Adrenal gland (tissue), 19 donors: ENCODE measurements at places on chromosomes 3 and 15.

GRCh38 chr15:64344651-64345294 lies 11.2 kb downstream of the CSNK1G1 start:
- no peak for DNase-seq

- DNase-seq = no peak
Measured at GRCh38 chr3:141093971-141094684, 43.0 kb downstream of the SPSB4 start.

DNA sequence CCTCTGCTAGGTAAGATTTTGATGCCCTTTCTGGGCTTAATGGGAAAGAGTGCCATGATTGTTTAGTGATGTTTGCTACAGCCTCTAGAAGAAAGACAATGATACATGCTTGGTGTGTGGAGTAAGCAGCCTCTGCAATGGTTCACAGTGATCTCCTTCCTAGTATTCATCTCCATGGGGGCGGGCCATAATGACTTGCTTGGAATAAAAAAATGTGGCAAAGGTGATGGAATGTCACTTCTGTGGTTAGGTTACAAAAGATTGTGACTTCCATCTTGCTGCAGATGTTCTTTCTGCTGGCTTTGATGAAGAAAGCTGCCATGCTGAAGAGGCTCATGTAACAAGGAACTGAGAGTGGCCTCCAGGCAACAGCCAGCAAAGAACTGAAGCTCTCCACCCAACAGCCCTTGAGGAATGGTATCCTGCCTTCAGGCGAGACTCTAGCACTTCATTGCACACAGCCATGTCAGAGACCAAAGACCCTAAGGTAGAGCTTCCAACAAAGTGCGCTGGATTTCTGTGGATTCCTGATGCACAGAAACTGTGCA lies 139.1 kb upstream of the LRIG1 start:
- no peak for DNase-seq

DNA sequence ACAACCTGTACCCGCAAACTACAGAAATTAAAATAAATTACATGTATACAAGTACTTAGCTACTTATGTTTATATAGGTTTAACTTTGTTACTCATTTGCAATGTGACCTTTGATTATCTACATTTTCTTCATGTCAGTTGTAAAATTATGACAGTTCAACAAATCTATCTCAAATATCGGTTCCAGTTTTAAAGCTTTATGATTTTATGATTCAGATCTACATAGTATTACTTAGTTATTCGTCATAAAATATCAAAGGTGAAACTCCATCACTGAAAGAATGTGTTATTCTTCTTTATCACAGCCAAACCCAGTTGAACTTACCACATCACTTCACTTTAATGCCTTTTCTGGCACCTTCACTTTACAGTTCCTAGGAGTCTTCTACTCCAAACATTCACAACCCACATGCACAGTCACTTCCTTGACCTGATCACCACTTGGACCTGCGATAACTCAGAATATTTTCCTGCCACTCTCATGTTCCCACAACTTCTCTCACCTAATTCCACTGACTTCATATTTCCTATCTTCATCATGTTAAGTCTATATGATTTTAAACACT lies 47.2 kb downstream of the SLITRK3 start:
- no peak for DNase-seq

- DNase-seq = peak; percentile 35
Measured at GRCh38 chr15:79283252-79284048, 928 bp downstream of the ANKRD34C start.

DNA sequence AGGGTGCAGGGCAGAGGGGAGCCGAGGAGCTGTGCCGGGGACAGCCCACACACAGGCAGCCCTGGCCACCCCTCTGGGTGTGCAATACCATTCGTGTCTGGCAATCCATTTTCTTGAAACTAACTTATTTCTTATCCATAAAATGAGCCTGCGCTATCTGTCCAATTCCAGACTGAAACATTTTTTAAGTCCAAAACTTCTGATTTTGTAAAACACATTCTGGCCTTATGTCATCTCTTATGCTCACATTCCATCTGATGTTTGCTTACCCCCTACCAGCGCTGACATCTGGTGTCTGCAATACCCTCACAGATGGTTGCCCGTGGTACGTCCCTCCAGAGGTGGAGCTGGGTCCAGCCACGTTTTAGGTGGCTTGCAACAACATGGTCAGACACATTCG lies 31.8 kb downstream of the PCSK6 start:
- no peak for DNase-seq

DNA sequence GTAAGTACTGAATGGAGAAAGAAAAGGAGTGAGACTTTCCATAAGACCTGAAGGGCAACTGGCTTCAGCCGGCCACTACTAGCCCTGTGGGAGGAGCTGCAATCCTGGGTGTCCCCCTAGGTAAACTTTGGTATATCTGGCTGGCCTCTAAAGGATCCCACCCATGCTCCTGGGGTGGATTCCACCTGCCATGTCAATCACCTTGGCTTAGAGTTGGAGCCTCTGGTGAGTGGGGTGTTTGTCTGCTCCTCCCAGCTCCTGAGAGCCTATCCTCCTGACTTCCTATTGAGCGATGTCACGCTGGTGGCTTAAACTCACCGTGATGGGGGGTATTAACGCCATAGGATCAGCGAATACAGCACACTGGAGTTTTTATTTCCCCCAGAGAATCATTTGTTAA lies 2.6 kb downstream of the SPTBN5 start:
- DNase-seq = no peak

DNA sequence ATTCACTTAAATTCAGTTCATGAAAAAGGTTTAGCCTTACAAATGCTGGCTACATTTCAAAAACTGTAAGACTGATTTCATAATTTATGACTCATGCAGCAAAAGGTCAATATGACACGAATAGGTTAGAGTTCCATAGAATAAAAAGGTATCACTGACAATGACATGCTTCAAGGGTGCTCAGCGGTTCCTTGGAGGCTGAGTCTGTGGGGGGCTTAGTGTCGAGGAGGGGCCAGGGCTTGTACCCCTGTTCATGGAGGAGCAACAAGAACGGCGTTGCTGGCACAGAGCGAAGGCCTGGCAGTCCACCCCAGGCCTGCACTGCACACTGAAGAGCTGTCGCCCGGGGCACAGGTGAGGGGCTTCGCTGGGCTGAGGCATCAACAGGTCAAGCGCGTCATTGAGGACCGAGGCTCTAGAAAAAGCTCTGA lies 174.2 kb downstream of the NR1D2 start:
- DNase-seq = no peak

GRCh38 chr3:123080864-123081562 lies 14.2 kb downstream of the PDIA5 start:
- peak; percentile 57 for DNase-seq

DNA sequence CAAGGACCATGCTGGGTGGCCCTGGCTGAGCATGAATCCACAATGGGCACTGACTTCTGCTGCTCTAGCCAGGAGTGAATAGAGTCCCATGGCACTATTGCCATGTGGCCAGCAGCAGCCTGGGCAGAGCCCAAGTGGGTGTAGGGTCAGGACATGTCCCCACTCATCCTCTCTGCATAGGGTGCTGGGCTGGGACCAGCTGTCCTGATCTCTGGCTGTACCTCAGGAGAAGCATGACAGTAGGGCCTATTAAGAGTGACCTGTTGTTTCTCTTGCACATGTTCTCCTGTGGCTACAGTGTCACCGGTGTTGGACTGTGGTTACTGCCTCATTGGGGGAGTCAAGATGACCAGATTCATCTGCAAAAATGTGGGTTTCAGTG lies 46.9 kb downstream of the DLEC1 start:
- no peak for DNase-seq

DNA sequence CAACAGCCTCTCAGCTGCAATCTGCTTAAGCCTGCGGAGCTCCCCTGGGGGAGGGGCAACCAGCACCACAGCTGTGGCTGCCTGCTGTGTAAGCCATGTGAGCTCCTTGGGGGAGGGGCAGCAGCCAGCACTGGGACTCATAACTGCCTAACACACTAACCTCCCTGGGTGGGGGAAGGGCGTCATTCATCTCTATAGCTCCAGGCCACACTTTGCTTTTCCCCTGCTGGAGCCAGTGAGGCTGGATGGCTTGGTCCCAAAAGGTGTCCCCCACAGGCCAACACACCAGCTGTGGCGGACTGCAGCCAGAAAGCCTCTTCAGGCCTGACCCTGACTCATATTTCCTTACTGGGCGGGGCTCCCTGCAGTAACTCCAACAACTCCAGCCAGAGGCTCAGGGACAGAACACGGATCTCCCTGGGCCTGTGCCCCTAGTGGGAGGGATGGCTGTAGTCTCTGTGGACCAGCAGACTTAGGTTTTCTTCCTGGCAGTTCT lies 129.8 kb downstream of the PPM1L start:
- DNase-seq = peak; percentile 41

GRCh38 chr3:13282986-13283876 lies 136.9 kb downstream of the NUP210 start:
- DNase-seq = no peak

- DNase-seq = no peak
Measured at GRCh38 chr3:121736112-121736511, 13.4 kb downstream of the GOLGB1 start.

GRCh38 chr3:25566358-25566920 lies 98.3 kb downstream of the TOP2B start:
- DNase-seq = no peak
